ENCODE measurements at places on chromosomes 2 and 18. TPM values are rescaled to one million over a fixed set of nuclear protein-coding genes. Genes with fewer than 3 reads are reported as not detected.

- peak; percentile 51 for DNase-seq
- H3K36me3 ChIP-seq: no peaks in the 10 kb centered on the region
- H3K27me3 ChIP-seq: no peaks in the 10 kb centered on the region
- no peak overlapping the region for H3K27ac ChIP-seq
- no peak overlapping the region for H3K4me3 ChIP-seq
- H3K4me1 ChIP-seq: peaks cover 3% of the 10 kb centered on the region
These were observed 173.7 kb downstream of the ASXL3 start for GRCh38 chr18:33751613-33752221.

DNA sequence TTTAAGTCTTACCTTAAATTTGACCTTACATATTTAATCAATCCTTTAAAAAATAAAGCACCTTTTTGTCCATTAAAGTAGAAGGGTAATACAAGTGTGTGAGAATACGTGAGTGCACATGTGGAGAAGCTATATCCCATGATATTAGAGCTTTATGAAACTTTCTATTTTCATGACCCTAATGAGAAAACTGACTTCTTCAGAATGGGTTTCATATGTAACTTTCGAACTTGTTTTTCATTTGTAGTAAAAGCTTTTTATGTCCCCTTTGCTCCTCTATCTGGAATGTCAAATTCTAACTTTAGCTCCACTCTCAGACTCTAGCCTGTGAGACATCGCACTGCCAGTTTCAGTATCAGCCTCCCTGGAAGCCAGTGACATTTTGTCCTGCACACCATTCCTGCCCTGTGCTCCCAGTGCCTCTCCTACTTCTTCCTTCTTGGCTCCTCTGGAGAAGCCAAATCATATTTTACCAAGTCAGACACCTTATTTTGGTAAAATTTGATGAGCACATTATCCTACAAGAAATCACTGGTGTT is 42.0 kb downstream of the MAPRE2 start:
- no peaks in the 10 kb centered on the region for H3K4me1 ChIP-seq
- no peaks in the 10 kb centered on the region for H3K27me3 ChIP-seq
- H3K4me3 ChIP-seq: no peak overlapping the region

- no peak overlapping the region for H3K27ac ChIP-seq
- no peak overlapping the region for H3K4me3 ChIP-seq
- no peaks in the 10 kb centered on the region for H3K4me1 ChIP-seq
- DNase-seq: no peak
These were observed 1011.8 kb upstream of the CDH2 start for GRCh38 chr18:29188760-29189159.

The RAB6C gene
- 0.09 TPM for total RNA-seq

The POTEE gene
- not detected for total RNA-seq
